T-helper 22 cell (primary cell): ENCODE measurements at places on chromosomes 13 and 19.

- DNase-seq, result no peak
Observed at GRCh38 chr19:16889883-16890460, 1.2 kb downstream of the F2RL3 start.

- no peak for DNase-seq
Observed at GRCh38 chr19:31256593-31256960, 92.7 kb downstream of the TSHZ3 start.

GRCh38 chr13:46861959-46862358 lies 34.9 kb downstream of the HTR2A start:
- no peak for DNase-seq

GRCh38 chr13:44089452-44089851 lies 209.7 kb downstream of the LACC1 start:
- no peak for DNase-seq

GRCh38 chr13:51746802-51747201 lies 57.2 kb downstream of the DHRS12 start:
- no peak for DNase-seq

DNA sequence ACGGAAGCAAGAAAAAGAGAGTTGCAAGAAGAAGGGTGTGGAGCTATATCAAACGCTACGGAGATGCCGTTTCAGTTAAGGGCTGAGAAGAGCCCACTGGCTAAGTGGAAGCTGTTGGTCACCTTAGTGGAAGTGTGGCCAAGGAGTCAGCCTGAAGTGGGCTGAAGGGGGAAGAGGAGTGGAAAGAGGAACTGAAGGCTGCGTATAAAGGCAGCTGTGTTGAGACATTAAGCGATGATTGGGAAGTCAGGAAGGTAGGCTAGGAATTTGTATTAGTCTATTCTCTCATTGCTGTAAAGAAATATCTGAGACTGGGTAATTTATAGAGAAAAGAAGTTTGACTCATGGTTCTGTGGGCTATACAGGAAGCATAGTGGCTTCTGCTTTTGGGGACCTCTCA lies 14.1 kb upstream of the FRY start:
- DNase-seq, result no peak

- no peak for DNase-seq
Observed at GRCh38 chr19:48900477-48901406, 630 bp downstream of the NUCB1 start.

DNA sequence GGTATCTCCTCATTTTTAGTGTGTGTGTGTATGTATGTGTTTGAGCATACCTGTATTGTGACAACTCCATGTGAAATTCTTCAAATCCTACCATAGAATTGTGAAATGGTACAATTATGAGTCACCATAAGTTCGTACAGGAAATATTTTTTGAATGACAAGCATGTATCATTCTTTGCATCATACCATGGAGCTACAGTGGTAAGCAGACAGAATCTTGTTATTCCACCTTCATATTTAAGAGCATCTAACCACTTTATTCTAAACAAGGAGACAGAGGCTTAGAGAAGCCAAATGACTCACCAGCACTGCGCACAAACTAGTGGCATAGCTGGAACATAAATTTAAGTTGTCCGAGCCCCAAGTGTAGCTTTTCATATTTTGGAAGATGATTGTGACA lies 4.5 kb upstream of the EPSTI1 start:
- DNase-seq, result no peak

DNA sequence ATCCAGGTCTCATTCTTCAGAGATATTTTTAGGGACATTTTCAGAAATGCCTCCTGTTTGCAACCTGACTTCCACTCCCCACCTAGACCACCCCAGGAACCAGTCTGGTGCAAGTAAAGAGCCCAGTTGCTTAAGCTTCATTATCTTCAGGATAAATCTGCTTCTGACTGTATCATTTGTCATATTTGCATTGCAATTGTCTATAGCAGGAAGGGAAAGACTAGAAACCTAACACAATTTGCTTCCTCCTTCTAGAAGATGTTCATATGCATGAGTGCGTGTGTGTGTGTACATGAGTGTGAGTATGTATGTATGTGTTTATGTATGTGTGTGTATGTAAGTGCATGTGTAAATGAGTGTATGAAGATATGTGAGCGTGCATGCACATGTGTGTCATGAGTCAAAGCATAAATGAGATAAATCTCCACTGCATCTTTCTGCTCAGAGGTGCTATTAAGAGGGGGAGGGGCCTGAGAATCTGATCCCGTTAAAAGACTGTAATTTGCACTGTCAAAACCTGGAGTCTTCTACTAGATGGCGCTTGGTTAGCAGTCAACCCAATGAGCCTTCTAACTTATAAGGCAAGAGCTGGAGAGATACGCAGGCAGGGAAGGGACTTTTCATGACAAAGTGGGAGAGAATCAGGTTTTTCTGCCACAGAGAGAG lies 178.8 kb upstream of the KL start:
- no peak for DNase-seq

- DNase-seq, result no peak
Observed at GRCh38 chr13:37995092-37995491, 125.5 kb upstream of the TRPC4 start.

- DNase-seq, result no peak
Observed at GRCh38 chr13:33033051-33033812, 17.0 kb downstream of the KL start.

- no peak for DNase-seq
Observed at GRCh38 chr13:31208559-31209122, 8.9 kb downstream of the B3GLCT start.

DNA sequence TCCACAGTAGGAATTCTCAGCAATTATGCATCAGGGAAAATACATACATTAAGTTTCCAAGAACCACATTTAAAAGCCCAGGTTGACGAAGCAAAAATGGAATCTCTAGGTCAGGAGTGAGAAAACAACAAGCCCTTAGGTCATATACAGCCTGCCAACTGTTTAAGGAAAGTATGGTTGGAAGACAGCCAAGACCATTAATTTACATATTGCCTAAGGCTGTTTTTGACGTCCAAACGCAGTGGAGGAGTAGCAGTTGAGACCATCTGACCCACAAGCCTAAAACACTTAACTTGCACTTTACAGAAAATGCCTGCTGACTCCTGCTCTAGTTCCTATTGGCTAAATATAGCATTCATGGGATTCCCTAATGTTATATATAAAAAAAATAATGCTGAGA lies 299.0 kb downstream of the ITGBL1 start:
- DNase-seq, result no peak

- no peak for DNase-seq
Observed at GRCh38 chr13:28058866-28059613, 41.3 kb downstream of the FLT3 start.

- no peak for DNase-seq
Observed at GRCh38 chr13:97076898-97077297, 82.6 kb upstream of the OXGR1 start.

DNA sequence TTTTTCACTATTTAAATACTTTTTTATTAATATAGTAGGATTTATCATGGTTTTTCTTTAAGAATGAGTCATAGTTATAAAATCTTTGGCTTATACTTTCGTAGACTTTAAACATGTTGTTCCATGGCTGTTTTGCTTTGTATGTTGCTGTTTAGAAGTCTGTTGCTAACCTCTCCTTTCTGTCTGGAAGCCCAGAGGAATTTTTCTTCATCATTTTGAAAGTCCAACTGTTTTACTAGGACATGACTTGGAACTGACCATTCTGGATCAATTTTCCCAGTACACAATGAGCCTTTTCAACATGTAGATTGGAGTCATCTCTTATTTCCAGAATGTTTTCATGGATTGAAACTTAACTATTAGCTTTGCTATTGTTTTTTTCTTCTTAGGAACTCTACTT lies 7.9 kb downstream of the CAB39L start:
- DNase-seq, result no peak

DNA sequence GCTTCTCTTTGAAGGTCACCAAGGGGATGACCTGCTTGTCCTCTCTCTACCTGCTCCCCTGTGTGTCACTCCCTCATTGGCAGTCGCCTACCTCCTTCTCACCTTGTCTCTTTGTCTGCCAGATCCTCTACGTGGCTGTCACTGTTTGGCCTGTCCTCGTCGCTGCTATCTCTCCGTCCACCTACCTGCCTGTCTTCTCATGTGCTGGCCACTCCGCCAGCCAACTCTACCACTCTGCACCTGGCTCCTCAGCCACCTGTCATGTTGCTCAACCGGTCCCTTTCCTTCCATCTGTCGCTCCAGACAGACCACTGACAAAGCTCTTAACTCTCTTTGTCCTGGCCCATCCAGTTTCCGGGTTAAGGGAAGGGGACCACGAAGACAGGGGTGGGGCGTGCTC lies at the start of gene KLK12:
TSS of gene KLK12 (minus strand) at position 299 of the 400 bp plus-strand sequence. CDS start 381 bp downstream, outside the sequence.
- no peak for DNase-seq

GRCh38 chr19:31175564-31176348 lies 173.5 kb downstream of the TSHZ3 start:
- DNase-seq, result no peak

DNA sequence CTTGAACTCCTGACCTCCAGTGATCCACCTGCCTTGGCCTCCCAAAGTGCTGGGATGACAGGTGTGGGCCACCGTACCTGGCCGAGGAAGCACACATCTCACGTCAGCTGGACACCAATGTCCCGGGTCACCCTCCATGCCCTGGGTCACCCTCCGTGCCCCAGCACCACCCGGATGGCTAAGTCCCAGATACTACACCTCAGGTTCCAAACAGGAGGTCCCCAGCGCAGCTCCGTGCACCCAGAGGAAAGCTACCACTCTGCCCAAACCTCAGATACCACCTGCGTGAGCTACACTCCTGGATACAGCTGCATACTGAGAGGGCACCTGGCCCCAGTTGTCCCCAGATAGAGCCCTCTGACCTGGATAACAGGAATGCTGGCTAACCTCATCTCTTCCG lies 14.0 kb downstream of the LRRC4B start:
- no peak for DNase-seq

GRCh38 chr13:22032905-22033304 lies 362.0 kb downstream of the FGF9 start:
- no peak for DNase-seq

- no peak for DNase-seq
Observed at GRCh38 chr19:16445238-16446107, 26.3 kb downstream of the EPS15L1 start.

DNA sequence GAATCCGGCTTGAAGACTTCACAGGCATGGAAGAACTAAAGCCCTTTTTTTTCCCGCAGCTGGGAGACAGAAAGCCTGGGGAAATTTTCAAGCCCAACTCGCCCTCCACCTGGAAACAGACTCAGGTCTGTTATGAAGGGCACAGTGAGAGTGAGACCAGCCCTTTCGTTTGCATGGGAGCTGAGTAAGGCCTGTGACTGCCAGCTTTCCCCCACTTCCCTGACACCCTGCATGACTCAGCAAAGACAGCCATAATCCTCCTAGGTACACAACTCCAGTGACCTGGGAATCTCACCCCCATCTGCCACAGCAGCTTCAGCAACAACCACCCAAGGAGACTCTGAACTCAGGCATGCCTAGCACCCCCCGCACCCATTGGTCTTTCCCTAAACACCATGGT lies 87.6 kb upstream of the ZNF91 start:
- DNase-seq, result no peak

GRCh38 chr19:31015778-31016177 lies 333.5 kb downstream of the TSHZ3 start:
- no peak for DNase-seq

- DNase-seq, result no peak
Observed at GRCh38 chr13:25783076-25783475, 268.7 kb downstream of the SHISA2 start.

DNA sequence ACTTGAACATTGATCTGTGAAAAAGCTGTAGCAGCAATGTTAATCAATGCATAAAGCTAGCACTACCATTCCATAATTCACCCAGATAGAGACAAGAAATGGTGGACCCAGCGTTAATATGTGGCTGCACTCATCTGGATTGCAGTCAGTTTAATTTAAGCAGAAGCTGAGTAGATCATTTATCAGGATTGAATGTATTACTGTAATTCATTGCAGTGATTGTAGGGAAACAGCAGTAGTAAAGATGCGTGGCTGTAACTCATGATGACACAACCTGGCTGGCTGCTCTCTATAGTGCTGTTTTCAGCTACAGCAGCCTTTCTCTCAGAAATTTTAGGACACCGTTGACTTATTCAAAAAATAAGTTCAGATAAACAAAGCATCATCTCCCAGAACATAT lies 499.5 kb upstream of the SLITRK6 start:
- DNase-seq, result no peak

- no peak for DNase-seq
Observed at GRCh38 chr19:51621178-51621577, 9.0 kb downstream of the SIGLEC5 start.

DNA sequence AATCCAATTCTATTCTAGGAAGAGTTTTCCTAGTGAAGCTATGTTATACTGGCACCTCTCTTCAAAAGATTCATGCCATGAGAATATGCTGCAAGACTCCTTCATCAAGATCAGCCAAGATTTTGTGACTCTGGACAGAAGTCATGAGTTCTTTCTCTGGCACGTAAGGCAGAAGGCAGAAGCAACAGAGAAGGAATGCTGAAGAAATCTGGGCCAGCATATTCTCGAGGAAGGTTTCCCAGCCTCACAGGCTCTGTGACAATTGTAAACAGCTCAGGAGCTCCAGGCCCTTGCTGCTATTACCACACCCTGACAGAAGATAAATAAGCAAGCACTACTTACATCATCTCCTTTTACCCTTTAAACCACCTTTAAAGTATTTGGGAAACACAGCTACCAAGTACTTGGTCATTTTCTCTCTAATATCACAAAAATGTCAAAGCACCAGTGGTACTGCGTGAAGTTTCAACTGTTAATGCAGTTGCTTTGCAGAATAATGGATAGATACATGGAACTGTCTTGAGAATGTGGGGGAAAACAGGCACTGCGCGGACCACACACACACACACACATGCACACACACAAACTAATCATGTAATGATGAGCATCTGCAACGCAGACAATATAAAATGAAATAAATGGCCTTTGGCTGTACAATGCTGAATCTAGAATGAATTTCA lies 55.4 kb downstream of the INTS6 start:
- no peak for DNase-seq

DNA sequence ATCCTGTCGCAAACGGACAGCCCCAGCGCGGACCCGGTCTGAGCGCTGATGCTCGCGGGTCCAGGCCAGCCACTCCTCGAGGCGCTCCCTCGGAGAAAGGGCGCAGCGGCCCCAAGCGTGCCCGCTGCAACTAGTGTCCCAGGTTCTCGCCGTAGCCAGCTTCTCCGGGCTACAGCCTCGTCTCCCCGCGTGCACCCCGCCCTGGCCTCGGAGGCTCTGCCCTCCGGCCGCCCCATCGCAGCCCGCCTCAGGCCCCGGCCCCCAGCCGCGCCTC lies 487 bp downstream of the FLT1 start:
- no peak for DNase-seq
